ENCODE measurements at places on chromosomes 5 and 9.

DNA sequence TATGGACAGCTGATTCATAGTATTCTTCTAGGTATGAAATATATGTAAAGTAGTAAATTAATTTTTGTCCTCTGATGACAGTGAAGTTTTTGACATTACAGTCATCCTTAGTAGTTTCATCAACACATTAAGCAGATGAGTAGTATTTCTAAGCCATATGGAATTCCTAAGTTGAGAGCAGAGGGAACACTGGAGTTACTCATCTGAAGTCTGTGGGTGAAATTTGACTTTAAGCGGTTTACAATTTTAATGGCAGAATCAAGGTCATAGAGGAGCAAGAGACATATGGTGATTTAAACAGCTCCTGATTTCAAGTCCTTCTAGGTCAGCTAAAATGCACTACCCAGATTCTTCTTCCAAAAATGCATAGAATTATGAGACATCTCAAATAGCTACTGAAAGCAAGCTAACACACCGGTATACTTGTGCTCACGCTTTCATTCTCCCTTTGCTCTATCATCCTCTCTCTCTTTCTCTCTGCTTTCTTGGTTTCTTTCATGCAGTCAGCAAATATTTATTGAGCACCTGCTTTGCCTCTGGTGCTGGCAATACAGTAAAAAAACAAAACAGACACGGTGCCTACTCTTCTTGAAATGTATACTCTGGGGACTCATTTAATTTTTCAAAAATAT lies 235.9 kb downstream of the FER start:
- no peak for DNase-seq

- DNase-seq: no peak
These were observed 1.2 kb downstream of the RNF14 start for GRCh38 chr5:141969783-141970771.

DNA sequence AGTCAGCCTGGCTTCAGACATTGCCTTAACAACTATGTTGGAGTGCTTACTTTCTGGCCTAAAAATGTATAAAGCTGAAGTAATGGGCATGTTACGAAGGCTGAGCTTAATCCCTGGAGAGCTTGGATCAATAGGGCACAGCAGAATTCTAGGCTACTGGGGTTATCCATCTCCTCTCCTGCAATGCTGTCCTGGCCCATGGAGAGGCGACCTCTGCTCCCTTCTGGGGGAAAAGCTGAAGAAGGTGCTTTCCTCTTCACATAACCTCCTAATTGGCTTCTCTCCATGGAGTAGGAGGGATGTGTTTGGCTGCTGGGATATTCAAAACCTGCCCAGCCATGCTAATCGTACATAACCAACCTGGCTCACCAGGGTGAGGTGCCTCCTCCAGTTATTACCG lies 403.5 kb downstream of the DMRT2 start:
- no peak for DNase-seq

DNA sequence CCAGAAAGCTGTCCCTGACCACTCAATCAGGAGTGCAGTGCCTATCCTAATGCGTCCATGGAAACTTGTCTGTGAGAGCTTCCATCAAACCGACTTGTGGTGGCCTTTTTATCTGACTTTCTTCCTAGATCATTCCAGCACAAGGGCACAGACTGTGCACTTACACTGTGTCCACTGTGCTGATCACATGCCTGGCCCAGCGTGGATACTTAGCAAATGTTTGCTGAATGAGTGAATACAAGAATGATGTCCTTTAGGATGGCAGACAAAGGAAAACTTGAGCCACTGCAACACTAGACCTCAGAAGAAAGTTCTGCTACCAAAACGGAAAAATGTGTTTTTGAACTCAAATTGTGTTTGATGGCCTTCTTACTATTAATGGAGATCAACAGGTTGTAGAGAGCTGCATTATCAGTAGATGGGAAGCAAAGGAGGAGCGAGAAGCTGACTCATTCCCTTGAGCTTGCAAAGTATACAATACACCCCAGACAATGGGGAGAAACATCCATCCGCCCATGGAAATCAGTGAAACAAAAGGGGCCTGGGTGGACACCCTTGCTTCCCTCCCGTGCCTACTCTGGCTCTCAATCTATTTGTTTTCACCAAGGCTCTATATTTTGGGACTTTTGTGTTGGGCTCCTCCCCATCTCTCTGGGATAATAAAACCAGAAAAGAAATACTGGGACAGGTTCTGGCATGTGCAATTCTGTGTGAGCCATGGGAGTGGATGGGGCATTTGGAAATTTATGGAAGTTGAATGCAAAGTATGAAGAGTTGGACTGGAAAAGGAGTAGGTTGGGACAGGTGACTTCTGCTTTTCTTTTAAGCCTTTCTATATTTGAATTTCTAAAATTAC lies 76.2 kb upstream of the ZFAND5 start:
- DNase-seq: no peak

GRCh38 chr5:125181955-125182354 lies 435.5 kb upstream of the ZNF608 start:
- DNase-seq: no peak

- DNase-seq: peak; percentile 66
These were observed 2.0 kb downstream of the NKD2 start for GRCh38 chr5:1010641-1011046.

DNA sequence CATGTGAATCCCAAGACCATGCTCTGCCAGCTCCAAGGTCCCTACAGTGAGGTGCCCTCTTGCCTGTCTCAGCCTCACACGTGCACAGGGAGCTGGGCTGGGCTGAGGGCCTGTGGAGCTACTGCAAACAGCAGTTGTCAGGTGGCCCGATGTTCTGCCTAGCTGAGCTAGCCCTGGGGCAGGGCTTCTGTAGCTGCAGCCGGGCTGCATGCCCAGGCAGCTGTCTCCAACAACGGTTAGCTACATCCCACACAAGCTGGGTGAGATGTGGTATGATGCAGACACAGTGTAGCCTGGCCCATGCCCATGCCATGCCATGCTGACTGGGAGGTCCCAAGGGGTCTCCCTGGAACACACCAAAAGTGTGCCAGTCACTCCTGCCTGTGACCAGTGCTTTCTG lies 62.0 kb downstream of the MACROH2A1 start:
- no peak for DNase-seq

DNA sequence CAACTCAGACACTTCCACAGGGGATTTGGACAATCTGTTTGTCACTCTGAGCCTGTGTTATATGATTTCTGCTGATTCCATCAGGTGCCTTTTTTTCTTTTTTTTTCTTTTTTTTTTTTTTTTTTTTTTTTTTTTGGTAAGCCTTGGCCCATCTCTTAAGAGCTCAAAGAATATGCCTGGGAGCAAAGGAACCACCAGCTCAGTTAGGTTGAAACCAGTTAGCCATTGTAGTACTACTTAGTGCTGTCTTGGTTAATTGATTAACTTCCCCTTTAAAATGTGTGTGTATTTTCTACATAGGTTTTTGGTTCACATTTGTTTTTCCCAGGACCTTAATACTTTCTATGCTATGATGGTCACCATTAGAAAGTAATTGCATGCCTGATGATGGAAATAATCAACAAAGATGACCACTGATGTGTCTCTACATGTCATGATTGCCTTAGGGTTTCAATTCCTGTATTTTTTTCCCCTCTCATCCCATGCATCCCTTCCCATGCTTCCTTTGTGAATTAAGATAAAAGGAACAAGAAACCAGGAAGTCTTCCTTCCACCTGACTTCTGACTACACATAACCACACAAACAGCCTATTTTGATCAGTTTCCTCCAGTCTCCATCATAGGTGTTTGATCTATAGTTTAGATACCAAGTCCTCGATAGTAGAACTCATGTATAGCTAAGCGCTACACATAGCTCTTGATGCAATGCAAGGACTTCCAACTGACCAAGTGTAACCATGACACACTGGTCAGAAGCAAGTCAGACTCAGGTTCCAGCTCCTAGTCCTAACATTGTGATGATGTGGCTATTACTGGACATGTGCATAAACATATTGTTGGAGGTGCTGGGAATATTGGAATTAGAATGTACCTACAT lies 306.1 kb downstream of the EFNA5 start:
- DNase-seq: no peak

DNA sequence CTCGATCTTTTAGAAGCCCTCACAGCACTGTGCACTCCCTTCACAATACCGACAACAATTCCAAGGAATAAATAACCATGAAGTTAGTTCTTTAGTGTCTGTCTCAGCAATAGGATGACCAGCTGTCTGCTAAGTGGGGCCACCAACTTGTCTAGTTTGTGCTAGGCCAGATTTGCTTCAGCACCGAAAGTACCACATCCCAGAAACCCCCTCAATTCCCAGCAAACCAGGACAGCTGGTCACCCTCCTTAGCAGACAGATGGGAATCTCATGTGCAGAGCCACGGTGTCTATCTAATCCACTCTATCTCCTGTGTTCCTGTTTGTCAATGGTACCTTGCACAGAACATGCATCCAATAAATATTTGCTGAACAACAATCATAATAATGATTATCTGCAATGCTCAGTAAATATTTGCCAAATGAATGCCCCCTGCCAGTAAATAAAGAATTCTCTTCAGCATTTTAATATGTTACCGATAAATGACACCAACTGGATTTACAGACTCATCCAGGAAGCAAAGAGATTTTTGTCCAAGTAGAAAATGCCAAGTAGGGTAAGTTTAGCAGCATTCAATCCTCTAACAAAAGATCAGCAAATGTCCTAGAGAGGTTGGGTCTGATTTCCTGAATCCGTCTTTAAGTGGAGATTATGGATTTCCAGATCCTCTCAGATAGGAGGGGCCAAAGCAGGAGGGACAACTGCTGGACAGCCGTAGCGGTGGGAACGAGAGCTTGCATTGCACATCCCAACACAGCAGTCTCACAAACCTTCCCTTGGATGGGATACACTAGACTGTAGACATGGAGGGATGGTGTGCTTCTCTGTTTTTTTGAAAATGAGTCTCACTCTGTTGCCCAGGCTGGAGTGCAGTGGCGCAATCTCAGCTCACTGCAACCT lies 51.9 kb upstream of the ANKRD33B start:
- no peak for DNase-seq

DNA sequence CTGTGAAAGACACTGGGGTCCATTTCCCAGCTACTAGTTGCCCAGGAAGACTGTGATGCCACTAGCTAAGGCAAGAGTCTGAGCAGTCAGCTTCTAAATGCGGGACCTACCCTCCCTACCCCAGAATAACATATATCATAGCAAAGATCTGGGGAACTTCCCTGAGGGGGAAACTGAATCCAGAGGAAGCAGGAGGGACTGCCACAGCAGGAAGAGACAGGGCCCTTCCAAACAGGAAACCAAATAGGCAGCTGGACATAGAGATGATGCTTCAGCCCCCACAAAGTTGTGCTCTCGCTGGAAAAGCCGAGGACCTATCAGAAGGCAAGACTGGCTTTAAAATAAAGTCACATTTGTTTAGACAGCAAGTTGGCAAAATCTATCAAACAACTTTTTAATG lies 51.1 kb downstream of the KLHL3 start:
- no peak for DNase-seq

GRCh38 chr9:22337261-22337660 lies 109.4 kb upstream of the DMRTA1 start:
- DNase-seq: no peak

DNA sequence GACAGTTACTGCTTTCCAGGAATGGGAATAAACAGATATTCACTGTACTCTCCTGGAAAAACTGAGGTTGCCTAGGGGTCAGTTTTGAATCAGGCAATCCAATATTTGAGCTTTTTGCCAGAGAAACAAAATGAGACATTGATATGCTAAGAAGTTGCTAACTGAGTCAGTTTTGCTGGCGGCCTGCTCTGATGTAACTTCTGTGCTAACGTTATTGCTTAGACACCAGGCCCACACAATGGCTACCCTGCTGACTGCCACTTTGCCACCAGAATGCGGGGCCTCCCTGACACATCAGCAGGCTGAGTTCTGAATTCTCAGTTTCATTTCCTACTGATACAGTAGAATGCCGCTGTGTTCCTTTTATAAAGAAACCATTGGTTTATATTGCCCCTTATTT lies 18.2 kb upstream of the ZNF618 start:
- no peak for DNase-seq

DNA sequence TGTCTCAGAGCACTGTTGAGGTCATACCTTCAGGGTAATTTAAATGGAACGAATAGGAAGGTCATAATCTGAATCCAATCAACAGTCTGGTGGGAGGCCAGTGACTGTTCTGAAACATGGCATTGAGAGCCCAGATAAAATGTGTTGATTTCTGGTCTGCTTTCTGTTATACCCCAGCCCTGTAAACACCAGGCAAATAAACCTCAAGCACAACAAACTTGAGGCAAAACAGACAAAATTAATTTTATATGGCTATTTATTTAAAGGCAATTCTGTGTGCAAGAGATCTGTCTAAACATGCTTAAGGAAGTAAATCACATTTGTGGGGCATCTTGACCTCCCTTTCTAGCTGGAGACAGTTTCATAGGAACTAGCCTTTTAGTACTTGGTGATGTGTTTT lies 140.9 kb upstream of the SPEF2 start:
- no peak for DNase-seq

GRCh38 chr5:149419532-149419858 lies 40.4 kb upstream of the IL17B start:
- DNase-seq: no peak

DNA sequence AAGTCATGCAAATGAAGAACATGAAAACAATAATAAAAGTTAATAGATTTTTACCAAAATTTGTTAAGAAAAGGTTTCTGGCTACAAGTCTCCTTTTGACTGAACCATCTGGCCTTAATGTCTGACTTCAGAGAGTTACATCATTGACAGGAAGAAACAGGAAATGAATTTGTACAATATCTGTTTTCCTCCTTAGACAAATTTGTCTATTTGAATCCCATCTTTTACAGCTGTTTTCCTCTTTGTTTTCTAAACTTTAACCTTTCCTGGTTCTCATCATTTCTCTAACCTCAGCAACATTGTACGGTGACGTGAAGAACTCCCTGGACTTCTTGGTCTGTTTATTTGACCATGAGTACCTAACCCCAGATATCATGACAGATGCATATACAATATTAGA lies 567.5 kb upstream of the RIOK2 start:
- DNase-seq: no peak

DNA sequence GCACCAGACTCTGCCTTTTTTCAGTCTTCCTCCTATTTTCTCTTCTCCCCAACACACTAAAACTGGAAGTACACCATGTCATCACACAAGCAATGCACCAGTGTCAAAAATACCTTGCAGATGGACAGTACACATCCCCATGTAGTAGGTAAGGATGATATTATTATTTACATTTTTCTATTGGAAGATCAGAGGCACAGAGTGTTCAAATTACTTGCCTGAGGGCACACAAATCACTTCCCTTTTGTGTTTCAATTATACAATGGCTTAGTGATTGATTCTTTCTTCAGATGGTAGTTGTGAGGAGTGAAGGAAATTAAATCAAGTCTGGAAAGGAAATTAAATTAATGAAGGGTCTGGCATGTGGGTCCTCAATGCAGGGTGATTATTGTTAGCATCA lies 39.6 kb downstream of the CTSL start:
- DNase-seq: no peak

DNA sequence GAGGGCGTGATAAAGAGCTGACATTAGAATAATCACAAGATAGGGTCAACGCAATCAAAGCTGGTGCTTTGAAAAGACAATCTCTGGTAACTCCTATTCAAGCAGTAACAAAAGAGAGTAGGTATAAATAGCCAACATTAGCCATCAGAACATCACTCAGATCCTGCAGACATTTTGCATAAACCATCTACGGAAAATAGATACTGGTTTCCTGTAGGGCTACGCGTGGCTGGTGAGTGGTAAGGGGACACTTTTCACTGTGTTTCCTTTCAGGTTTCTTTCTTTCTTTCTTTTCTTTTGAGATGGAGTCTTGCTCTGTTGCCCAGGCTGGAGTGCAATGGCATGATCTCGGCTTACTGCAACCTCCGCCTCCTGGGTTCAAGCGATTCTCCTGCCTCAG lies 22.3 kb downstream of the TTF1 start:
- no peak for DNase-seq
